ENCODE measurements at places on chromosomes 16 and 17.
A peak's percentile ranks its signal among the peaks of the same experiment; 100 is the strongest.

DNA sequence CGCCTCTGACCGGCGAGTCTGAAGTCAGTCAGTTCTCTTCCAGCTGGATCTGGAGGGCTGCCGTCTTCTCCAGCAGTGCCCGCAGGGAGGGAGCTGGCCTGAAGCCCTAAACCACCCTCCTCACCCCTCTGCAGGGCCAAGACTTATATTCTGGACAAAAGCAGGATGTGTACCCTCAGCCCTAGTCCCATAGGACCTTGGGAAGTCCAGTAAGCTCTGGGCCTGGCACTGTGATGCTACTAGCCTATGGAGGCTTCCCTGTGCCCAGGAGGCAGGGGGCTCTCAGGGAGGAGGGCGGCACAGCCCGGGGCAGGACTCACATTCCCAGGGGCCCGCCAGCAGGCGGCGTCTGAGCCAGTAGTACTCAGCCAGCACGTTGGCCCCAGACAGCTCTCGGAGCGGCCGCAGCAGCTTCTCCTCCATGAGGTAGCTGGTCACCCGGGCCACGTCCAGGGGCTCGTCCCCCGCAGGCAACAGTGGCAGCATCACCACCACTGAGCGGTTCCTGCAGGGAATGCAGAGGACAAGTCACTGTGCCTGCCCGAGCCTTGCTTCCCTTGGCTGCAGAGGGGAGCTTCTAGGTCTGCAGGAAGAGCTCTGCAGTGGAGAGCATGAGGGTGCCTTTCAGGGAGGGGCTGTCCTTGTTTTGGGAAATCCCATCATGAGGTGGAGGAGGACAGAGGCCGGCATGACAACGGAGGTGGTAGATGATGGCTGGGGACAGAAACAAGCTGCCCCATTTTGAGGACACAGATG is 41.7 kb downstream of the RMI2 start:
- DNase-seq: no peak

GRCh38 chr17:37045351-37045922 is 96.7 kb downstream of the AATF start:
- no peak for DNase-seq

DNA sequence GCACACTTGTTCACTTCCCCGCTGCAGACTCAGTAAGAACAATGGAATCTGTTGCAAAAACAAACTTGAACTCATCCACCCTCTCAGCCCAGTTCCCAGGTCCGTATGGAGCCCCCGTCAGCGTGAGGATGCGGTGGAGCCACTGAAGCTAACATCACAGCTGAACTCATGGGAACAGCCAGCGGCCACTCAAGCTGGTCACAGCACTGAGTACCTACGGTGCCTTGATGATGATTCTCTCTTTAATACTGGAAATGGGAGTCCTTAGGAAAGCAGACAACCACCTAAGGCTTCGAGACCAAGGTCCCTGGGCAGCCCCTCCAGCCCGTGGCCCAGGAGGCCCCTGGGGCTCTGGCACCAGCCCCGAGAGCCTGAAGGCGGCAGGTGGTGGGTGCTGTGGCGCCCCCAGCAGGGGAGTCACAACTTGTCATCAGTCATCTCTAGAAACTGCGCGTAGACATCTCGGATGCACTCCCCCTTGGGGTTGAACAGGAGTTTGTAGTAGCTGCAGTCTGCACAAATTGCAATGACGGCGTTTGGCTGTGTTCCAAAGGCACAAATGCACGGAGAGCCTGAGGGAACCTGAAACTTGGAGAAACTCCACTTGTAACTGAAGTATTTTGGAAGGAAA is 31.0 kb upstream of the RHOT1 start:
- peak; percentile 53 for DNase-seq

DNA sequence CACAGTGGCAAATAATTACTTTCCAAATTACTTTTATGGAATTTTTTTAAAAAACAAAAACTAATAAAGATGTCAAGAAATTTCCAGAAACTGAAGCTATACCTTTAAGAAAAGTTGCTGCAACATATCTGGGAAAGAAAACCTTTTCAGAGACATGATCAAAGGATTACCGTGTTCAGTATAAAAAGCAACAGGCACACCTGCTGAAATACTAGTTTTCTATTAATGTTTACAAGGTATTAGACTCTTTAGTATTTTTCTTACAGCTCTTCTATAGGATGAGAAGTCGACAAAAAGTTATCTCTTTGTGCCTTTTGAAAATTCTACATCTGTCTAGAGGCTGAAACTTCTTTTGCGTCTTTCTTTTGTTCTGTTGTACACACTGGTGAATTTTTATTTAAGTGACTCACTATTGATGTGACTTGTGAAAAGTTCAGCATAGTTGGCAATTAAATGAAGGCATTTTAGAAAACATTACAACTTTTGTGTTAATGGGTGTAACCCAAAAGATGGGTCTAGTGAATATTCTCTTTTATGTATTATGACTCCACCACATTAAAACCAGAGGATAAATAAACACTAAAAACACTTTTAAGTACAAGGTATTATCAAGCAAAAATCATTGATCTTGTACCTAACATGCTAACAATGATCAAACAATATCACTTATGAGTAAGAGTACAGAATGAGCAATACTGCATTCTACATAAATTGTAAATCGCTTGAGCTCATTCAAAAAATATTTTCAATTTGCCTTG is 23.8 kb downstream of the NACA2 start:
- DNase-seq: no peak

DNA sequence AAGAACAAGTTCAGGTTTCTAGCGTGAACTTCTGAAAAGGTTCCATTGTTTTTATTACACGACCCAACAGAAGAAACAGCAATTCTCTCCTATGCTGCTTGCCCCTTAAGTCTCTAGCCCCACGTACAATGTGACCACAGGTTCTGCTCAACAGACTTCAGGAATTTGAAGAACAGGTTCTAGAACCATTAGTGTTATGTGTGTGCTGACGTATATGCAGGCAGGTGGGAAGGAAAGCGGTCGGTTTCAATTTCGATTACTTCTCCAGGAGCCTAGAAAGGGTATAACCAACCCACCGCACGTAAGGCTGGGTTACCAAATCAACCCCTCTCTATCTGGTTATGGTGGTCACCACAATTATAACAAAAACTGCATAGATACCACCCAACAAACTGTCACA is 39.4 kb downstream of the XPO6 start:
- DNase-seq: no peak

DNA sequence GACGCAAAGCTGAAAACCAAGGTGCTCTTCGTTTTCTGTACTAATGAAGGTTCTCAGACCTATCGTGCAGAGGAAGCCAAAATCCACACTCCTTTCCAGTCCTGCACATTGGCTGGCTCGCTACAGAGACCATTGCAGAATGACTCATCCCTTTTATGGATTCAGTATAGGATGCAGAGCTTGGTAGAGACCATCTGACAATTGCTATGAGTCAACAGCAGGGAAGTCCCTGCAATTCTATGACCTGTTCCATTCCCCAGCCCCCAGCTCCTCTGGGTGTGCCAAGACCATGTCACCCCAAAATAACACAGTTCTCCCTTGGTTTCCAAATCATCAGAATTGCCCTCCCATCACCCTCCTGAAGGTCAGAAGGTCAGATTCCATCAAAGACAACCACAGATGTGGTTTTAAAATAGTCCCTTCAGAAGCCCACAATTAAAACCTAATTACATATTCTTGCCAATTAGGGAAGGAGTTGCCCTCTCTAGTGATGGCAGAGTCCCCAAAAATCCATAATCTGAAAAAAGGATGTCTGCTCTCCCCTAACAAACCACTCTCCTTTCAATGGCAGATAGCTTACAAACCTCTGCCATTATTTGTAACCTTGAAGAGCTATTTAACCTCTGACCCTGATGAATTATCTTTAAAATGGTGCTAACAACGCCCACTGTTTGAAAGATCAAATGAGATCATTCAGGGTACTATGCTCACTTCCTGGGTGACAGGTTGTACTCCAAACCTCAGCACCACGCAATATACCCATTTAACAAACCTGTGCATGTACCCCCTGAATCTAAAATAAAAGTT is 108.2 kb upstream of the RBBP6 start:
- DNase-seq: no peak

GRCh38 chr16:57941016-57941664 is 29.8 kb downstream of the CNGB1 start:
- peak; percentile 45 for DNase-seq

GRCh38 chr17:37358098-37358829 is 17.5 kb upstream of the C17orf78 start:
- peak; percentile 48 for DNase-seq

DNA sequence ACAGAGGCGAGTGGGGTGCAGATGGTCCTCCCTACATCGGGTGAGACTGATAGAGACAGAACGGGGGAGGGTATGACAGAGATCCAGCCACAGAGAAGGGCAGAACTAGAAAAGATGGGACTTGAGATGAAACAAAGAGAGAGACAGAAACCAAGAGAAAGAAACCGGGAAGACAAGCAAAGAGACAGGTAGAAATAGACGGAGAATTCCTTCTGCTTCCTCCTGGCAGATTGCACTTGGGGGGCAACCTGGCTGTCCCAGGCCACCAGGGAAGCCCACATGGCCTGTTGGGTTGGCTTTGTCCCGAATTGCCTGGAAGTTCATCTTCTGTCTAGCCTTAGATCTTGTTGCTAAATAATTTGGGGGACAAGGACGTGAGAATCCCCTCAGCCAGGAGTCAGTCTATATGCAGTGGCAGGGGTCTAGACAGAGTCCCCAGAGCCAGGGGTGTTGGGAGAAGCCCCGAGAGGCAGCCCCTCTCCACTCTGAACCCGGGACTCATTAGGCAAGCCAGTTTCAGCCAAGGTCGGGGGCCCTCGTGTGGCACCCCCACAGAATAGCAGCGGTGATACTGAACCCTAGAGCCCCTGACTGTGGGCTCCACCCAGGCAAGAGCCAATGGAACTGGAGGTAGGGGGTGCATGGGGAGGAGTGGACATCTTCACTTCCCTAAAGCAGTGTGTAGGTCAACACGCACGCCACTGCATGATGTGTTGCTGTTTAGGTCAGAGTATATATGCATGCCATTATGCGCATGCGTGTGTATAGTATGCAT is 627 bp upstream of the TSPOAP1 start:
- no peak for DNase-seq

DNA sequence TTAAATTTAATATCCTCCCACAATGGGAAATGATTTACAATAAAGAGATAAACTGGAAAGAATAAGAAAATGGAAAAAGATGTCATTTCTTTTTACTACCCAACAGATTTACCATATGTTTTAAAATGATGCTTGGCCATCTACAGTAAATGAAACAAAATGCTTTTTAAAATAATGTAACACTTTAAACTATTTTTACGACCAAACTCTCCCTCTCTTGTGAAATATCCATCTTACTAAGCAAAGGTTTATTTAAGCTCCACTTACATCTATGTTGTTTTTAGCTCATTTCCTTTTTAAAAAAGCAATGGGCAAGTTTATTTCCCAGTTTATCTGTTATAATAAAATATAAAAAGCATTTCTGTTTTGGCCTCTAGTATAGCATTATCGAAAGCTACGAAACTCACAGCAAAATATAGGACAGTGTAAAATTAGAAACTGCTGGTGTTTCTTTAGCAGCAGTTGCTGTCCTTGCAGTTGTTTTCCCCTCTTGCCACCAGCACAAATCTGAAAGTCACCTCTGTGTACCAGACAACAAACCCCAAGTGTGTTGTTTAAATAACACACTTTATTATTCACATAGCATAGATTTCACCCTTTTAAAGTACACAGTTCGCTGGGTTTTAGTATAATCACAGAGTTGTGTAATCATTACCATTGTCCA is 195.1 kb downstream of the CDRT15L2 start:
- no peak for DNase-seq

DNA sequence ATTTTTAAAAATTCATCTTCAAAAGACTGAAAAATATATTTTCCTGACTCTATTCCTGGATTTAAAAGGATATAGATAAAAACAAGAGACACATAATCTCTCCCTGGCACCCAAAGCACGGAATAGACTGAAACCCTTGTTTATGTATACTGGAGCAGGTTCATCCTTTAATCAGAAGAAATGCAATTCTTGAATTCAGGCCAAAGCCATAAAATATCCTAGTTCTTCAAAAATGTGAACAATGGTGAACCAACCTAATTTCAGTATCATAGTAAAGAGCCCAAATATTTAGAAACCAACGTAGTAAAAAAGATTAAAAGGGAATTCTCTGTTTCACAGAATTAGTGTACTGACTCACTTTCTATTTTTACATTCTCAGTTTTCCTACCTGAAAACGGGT is 188.5 kb upstream of the C17orf78 start:
- no peak for DNase-seq

GRCh38 chr16:68463904-68464303 is 15.6 kb upstream of the SMPD3 start:
- no peak for DNase-seq

- no peak for DNase-seq
Observed at GRCh38 chr16:89604764-89605163, 8.7 kb upstream of the DPEP1 start.

GRCh38 chr17:64385187-64386083 is 5.2 kb downstream of the PECAM1 start:
- DNase-seq: peak; percentile 96

GRCh38 chr16:48113471-48113870 is 42.3 kb downstream of the ABCC12 start:
- DNase-seq: no peak

- DNase-seq: no peak
Observed at GRCh38 chr16:19524616-19525384, 1.1 kb downstream of the CCP110 start.

All from fibroblast of lung (primary cell).